DMS53 (cell line): ENCODE measurements at places on chromosomes 11 and 22.

DNA sequence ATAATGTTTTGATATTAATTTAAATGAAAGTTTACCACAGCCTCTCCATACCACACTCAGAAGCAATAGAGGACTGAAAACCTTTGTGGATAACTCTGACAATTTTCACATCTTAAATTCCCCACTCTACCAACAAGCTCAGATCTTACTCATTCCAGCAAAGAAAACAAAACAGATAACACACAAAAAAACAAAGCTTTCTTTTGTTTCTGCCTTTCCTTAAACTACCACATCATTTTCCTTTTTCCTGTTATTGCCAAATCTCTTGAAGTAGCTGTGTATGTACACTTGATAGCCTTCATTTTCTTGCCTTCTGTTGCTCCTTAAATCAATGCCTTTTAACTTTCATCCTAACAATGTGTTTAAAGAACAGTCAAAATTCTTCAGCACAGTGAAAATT is 484.9 kb downstream of the NTM start:
- no peak for DNase-seq

GRCh38 chr11:73170140-73170539 is 28.0 kb upstream of the FCHSD2 start:
- no peak for DNase-seq

GRCh38 chr11:28464252-28464867 is 356.2 kb downstream of the METTL15 start:
- DNase-seq: no peak

GRCh38 chr11:9462806-9463537 is 2.2 kb downstream of the ZNF143 start:
- peak; percentile 20 for DNase-seq

DNA sequence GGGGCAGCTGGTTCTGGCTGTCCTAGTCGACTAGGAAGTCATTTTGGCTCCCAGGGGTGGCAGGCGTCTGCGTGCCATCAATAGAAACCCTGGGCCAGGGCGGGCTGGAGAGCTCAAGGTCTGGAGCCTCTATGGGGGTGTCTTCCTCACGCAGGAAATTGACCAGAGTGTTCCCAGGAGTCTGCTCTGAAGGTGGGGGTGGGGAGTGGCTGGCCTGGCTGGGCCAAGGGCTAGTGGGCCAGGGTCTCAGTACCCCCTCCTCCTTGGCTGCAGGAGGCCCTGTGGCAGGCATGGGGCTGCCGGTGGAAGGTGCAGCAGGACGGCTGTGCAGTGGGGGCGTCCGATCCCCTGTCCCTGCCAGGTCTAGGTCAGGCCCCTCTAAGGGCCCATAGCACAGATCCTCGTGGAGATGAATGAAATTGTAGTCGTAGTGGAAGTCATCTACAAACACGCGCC is 64.6 kb downstream of the ARFGAP3 start:
- DNase-seq: no peak

GRCh38 chr22:19959043-19959586 is 17.5 kb upstream of the TXNRD2 start:
- DNase-seq: no peak

DNA sequence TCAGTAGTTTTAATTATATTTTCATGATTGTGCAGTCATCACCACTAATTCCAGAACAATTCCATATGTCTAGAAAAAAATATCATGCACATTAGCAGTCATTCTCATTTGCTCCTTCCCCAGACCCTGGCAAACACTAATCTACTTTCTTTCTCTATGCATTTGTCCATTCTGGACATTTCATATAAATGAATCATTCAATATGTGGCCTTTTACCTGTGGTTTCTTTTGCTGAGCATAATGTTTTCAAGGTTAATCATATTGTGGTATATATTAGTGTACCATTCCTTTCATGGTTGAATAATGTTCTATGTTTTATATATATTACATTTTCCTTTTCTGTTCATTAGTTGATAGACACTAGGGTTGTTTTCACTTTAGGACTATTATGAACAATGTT is 811.1 kb upstream of the RAG2 start:
- no peak for DNase-seq

DNA sequence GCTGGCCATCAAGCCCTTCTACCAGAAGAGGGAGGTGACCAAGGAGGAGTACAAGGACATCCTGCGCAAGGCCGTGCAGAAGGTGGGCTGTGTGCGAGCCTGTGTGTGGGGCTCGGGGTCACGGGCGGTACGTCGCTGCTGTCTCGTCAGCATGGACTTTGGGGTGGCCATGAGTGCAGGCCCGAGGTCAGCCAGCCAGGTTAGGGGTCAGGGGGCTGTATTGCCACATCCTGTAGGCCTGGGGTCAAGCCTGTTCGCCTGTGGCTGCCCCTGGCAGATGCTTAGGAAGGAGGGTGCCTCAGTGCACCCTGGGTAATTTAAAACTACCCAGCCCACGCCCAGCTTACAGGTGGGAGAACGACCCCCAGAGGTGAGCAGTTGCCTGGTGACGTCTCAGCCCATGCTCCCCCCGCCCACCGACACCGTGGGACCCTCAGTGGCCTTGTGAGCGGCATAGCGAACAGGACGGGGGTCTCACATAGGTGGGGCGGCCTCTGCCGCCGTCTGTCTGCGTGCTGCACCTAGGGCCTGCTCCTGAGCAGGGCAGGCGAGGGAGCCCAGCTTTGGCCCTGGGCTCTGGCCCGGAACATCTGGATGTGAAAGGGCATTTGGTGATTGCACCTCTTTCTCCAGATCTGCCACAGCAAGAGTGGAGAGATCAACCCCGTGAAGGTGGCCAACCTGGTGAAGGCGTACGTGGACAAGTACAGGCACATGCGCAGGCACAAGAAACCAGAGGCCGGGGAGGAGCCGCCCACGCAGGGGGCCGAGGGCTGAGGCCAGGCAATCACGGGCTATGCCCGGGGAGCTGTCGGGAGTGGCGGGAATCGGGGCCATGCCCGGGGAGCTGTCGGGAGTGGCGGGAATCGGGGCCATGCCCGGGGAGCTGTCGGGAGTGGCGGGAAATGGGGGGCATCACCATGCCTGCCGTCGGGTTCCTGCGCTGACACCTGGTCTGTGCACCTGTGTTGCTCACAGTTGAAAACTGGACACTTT is 4.5 kb downstream of the IRF7 start:
- peak; percentile 34 for DNase-seq

DNA sequence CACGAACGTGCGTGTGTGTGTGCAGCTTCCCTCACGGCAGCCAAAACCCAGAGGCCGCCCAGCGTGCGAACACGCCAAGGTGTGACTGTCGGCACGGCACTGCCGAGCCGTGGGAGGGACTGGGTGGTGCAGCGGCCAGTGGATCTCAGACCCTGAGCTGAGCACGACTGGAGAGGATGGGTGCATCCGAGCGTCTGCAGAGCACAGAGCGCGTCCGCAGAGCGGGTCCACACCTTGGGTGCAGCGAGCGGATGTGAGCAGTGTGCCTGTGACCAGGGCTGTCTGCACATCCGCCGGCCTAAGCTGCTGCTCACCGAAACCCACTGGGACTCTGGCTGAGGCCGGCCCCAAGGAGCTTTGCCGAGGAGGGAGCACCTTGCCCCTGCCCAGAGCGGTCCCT is 22.7 kb downstream of the PTDSS2 start:
- DNase-seq: no peak

GRCh38 chr22:24414523-24414922 is 12.9 kb upstream of the ADORA2A start:
- no peak for DNase-seq

GRCh38 chr11:69940246-69940610 is 121.0 kb upstream of the FGF3 start:
- DNase-seq: no peak

DNA sequence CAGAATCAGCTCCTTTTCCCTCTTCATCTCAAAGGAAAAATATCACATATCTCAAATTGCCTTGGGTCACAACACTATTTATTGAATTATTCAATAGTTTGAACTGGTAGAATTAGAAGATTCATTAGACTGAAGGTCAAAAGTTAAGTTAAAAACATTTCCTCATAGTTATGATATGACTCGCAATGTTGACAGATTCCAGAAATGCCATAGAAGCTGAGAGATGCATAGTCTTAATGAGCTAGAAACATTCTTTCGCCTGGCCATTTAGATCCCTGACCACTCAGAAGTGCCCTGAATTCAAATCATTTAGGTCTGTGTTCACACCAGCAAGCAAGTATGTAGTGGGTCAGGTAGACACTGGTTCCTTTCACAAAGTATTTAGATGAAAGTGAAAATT is 44.4 kb downstream of the FAT3 start:
- DNase-seq: peak; percentile 56

DNA sequence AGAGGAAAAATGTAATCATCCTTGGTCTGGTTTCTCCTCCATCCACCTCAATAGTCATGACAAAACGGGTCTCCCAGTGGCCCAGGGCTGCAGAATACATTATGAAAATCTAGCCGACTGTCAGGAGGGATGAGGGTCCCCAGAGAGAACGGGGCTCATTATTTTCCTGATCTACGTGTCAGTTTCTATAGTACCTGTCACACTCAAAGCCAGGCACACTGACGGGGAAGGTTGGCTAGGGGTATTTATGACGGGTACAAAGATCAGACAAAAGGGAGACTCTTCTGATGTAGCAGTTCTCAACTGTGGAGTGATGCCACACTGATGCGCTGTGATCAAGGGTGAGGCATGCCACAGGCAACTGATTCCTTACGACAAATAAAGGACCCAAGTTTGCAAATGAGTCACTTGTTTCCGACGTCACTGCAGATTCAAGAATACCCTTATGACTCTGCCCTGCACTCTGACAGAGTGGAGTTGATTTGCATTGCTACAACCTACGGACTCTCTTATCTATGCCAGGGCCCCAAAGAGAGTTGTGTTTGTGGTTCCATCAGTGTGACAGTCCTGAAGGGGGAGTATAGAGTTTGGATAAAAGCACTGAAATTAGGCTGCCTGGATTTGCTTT is 188.2 kb upstream of the TBCEL start:
- no peak for DNase-seq

DNA sequence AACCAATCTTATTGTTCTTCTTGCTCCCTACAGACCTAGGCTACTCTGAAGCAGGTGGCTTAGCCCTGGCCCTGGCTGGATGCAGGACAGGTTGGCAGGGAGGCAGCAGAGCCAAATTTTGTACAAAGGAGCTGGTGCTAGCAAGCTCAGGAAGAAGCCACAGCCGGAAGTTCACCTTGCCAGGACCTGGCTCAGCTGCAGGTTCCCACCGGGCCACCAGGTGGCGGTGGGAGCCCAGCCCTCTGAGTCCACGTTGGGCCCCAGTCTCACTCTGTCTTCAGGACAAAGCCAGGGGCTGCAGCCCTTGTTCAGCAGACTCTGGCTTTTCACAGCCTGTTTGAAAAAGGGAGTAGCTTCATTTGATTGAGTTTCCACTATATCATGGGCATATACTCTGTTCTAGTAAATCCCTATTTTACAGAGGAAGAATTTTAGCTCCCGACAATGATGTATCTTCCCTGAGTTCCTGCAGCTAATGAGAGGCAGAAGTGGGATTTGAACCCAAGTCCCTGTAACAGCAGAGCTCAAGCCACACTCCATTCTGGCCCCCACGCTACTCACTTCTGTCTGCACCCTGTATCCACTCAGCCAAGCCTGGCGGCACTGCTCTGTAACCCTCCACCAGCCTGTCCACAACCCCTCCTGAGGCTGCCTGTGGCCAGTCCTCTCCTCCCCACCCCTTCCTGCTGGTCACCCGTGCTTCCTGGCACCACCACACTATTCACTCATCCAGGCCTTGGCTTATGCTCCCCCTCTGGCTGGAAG is 3.3 kb downstream of the TKFC start:
- peak; percentile 93 for DNase-seq
